Activated T-cell treated with anti-CD3 and anti-CD28 coated beads, Interleukin-2, amount 50 U/mL, for 72 hours (primary cell): ENCODE measurements at places on chromosomes 1 and 21. TPM values are rescaled to one million over a fixed set of nuclear protein-coding genes. Genes with fewer than 3 reads are reported as not detected.
A peak's percentile ranks its signal among the peaks of the same experiment; 100 is the strongest.

- no peaks in the 10 kb centered on the region for H3K4me1 ChIP-seq
- no peak for DNase-seq
- H3K27me3 ChIP-seq = no peaks in the 10 kb centered on the region
- no peak overlapping the region for H3K4me3 ChIP-seq
- H3K27ac ChIP-seq = no peak overlapping the region
- H3K36me3 ChIP-seq = no peaks in the 10 kb centered on the region
Measured at GRCh38 chr1:192729500-192729899, 79.3 kb upstream of the RGS2 start.

GRCh38 chr21:41411449-41412089 is 14.5 kb upstream of the MX1 start:
- H3K27me3 ChIP-seq = no peaks in the 10 kb centered on the region
- DNase-seq = no peak
- H3K36me3 ChIP-seq = peaks cover 10% of the 10 kb centered on the region
- H3K4me3 ChIP-seq = no peak overlapping the region
- no peaks in the 10 kb centered on the region for H3K4me1 ChIP-seq

DNA sequence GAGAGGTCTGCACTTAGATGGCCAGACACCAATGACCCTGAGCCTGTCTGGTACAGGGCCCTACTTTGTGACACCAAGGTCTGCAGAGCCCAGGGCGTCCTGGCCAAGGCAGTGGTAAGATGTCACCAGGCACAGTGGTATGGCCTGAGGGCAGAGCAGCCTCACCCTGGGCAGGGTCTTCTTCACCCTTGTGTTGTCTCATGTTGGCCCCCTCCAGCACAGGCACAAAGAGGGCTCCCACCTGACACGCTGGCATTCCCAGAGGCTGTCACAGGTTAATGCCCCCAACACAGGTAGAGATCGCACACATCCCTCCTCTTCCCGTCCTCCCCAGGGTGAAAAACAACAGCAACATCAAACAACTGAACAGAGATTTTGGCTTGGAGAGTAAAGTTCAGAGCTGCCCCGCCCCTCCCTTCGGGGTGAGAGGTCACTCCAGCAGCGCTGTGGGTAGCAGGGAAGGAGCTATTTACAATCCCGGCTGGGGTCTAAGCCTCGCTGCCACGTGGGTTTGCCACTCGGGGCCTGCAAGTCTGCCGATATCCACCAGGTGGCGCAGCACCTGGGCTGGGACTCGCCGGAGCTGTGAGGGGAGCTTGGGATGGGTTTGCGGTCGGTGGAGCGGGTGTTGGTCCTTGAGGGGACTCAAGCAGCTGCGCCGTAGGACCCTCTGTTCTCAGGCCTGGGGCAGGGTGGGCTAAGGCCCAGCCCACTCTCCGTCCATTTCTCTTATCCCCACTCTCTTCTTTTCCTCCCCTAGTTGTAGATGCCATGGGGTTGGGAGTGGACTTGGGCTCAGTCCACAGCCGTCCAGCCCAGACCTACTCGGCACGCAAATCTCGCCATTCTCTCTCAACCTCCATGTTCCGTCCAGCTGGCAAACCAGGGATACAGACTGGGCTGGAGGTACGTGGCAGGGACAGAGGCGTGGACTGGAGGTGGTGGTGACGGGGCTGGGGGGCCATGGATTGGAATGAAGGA is 12.7 kb downstream of the EFNA3 start:
- DNase-seq = peak; percentile 86
- no peak overlapping the region for H3K4me3 ChIP-seq
- peaks cover 8% of the 10 kb centered on the region for H3K27me3 ChIP-seq
- H3K4me1 ChIP-seq = peaks cover 12% of the 10 kb centered on the region
- no peak overlapping the region for H3K27ac ChIP-seq

DNA sequence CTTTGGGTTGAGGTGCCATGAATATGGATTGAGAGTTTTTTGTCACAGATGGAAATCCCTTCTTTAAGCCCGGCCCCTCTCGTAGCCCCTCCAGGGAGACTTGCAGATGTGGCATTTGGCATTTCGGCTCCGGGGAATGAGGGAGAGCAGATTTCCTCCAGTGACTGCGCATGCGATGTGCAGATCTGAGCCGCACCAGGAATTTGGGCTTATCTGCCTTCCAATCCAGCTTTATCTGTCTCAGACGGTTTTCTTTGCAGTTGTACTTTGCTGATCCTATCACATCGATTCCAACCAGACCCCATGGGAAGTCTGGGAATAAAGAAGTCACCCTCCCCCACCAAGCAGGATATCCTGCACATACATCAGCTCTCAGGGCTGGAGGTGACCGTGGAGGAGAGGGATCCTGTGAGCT is 11.7 kb downstream of the KIF26B start:
- H3K36me3 ChIP-seq = no peaks in the 10 kb centered on the region
- peaks cover 53% of the 10 kb centered on the region for H3K27me3 ChIP-seq
- H3K4me3 ChIP-seq = no peak overlapping the region
- H3K27ac ChIP-seq = no peak overlapping the region
- no peaks in the 10 kb centered on the region for H3K4me1 ChIP-seq

DNA sequence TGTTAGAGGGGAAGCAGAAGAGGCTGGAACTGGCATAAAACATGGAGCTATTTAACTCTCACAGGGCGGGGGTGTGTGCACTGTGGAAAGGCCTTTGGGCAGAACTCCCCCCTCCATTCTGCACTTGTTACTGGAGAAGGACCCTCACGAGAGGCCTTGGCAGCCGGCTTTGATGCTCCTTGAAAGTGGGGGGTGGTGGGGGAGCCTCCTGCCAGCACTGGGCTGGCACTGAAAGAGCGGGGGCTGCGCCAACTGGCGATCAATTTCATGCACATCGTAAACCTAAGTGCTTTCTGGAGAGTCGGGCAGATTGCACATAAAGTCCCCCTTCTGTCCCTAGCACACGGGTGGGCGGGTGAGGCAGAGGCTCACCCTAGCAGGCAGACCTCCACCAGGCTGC is 28.9 kb downstream of the FOXO6 start:
- H3K36me3 ChIP-seq = no peaks in the 10 kb centered on the region
- H3K4me1 ChIP-seq = no peaks in the 10 kb centered on the region
- no peak overlapping the region for H3K4me3 ChIP-seq
- no peak overlapping the region for H3K27ac ChIP-seq

Gene NPHS2
- total RNA-seq = not detected
